HFFc6 (cell line): ENCODE measurements at places on chromosomes 2 and 18. TPM values are rescaled to one million over a fixed set of nuclear protein-coding genes. Genes with fewer than 3 reads are reported as not detected.

The PRSS56 gene
- total RNA-seq, result not detected in 3 replicates

The SMYD1 gene
- not detected in 3 replicates for total RNA-seq

The SIX3 gene
- total RNA-seq, result not detected in 3 replicates

The MALL gene
- 27.0 to 39.1 TPM (median 34.0 TPM) in 3 replicates for total RNA-seq

GRCh38 chr18:39870591-39870990 is 2084.4 kb upstream of the PIK3C3 start:
- H3K27me3 ChIP-seq, result no peaks in the 10 kb centered on the region
- H3K27ac ChIP-seq, result no peak overlapping the region
- no peaks in the 10 kb centered on the region for H3K36me3 ChIP-seq
- DNase-seq, result no peak

DNA sequence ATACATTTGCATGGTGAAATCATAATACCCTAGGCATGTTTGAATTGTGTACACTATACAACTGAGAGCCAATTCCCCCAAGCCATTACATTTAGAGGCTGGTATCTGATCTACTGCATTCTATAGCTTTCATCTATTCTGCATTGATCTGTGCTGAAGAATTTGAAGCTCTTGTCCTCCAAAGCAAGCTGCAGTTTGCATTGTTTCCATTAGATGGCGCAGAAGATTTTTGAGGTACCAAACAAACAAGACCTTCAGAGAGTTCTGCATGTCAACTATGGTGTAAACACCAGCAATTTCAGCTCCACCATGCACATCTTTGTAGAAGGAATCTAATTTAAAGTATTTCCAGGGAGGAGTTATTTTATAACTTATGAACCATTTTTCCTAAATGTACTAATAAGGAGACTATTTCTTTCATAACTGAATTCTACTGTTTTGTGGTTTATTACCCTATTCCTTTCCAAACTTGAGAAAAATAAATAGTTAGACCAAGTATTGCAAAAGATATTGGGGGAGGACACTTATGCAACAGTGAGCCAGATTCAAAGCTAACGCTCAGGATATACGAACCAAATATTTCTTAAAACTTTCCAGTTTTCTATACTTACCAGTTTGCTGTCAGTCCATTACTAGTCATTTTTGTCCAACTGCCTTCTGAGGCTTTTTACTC is 761.8 kb upstream of the ACVR2A start:
- H3K36me3 ChIP-seq, result no peaks in the 10 kb centered on the region
- no peaks in the 10 kb centered on the region for H3K4me1 ChIP-seq

DNA sequence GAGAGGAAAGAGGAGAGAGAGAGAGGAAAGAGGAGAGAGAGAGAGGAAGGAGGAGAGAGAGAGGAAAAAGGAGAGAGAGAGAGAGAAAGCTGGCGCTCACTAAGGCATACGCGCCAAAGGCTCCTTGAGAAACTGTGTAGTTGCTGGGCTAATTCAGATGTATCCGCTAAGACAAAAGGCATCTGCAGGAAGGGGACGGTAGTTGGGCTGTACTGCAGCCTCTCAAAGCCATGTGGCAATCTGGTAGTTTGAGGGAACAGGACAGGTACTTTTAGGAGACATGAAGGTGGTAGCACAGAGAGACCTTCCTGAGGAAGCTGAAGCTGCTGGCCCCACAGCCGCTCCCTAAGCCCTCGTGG is 31.6 kb downstream of the THNSL2 start:
- no peak for DNase-seq
- H3K27me3 ChIP-seq, result peaks cover 10% of the 10 kb centered on the region
- no peaks in the 10 kb centered on the region for H3K36me3 ChIP-seq
- no peaks in the 10 kb centered on the region for H3K4me1 ChIP-seq
- no peak overlapping the region for H3K4me3 ChIP-seq

- no peak for DNase-seq
- H3K4me3 ChIP-seq, result no peak overlapping the region
- peaks cover 46% of the 10 kb centered on the region for H3K4me1 ChIP-seq
- H3K27me3 ChIP-seq, result no peaks in the 10 kb centered on the region; the same call in 1 of the 2 replicates
- H3K36me3 ChIP-seq, result no peaks in the 10 kb centered on the region
- H3K27ac ChIP-seq, result no peak overlapping the region
Observed at GRCh38 chr2:197075754-197076337, 149.3 kb upstream of the PGAP1 start.

GRCh38 chr2:178223806-178224205 is 29.5 kb downstream of the OSBPL6 start:
- 0 out of 2 replicates have a peak, but pooled peaks cover 4% of the 10 kb centered on the region for H3K36me3 ChIP-seq
- peaks cover 40% of the 10 kb centered on the region for H3K4me1 ChIP-seq
- H3K4me3 ChIP-seq, result no peak overlapping the region
- H3K27ac ChIP-seq, result no peak overlapping the region

DNA sequence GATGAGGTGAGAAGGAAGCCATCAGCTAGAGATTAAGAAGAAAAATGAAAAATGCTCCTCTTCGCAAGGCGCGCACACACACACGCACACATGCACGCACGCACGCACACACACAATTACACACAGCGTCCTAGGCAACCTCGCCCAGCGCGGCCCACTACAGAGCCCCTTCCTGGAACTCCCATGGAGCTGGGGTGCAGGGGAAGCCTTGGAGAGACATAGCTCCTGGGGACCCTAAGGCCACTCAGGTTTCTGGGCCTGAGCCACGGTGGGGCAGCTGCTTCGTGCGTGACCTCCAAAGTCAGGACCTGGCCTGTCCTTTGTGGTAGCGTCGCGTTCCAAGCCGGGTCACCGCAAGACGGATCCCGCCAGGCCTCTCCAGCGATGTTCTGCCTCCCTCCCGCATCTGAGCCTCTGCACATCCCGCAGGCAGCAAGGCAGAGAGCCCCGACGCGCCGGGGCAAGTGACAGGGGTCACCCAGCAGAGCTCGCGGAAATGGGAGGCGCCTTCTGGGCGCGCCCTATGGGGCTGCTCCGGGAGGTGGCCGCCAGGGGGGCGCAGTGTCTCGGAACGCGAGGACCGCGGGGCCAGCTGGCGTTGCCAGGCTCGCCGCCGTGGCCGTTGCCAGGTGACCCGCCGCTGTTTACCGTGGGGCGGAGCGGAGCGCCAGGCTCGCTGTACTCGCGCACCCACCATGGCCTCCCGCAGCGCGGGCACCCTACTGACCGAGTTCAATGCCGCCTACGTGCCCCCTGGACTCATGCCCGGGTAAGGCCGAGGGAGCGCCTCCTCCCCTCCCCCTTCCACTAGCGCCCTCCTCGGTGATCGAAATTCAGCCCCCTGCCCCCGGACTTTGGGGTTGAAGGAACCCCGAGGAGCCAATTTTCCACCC is 79.0 kb downstream of the CIB4 start:
- no peaks in the 10 kb centered on the region for H3K36me3 ChIP-seq
- H3K27me3 ChIP-seq, result peaks cover 79% of the 10 kb centered on the region
- no peaks in the 10 kb centered on the region for H3K4me1 ChIP-seq
- H3K4me3 ChIP-seq, result no peak overlapping the region
- no peak overlapping the region for H3K27ac ChIP-seq

DNA sequence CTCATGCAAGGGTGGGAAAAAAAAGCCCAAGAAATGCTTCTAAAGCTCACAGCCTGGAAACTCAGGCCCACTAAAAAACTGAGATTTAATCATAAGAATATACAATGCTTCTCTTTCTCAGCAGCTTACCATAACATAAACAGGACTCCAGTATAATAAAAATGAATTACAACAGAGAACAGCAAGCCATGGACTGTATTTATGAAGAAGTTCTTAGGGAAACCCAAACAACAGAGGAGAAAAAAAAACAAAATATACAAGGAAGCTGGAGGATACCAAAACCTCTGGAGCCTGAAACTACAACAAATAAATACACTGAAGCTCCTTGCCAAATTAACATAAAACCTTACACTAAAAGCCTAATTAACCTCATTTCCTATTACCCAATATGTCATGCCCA is 187.8 kb downstream of the RDH14 start:
- peaks cover 37% of the 10 kb centered on the region for H3K4me1 ChIP-seq
- no peak overlapping the region for H3K27ac ChIP-seq
- no peaks in the 10 kb centered on the region for H3K36me3 ChIP-seq
- no peaks in the 10 kb centered on the region for H3K27me3 ChIP-seq
